ENCODE measurements at places on chromosomes 3 and 15.

DNA sequence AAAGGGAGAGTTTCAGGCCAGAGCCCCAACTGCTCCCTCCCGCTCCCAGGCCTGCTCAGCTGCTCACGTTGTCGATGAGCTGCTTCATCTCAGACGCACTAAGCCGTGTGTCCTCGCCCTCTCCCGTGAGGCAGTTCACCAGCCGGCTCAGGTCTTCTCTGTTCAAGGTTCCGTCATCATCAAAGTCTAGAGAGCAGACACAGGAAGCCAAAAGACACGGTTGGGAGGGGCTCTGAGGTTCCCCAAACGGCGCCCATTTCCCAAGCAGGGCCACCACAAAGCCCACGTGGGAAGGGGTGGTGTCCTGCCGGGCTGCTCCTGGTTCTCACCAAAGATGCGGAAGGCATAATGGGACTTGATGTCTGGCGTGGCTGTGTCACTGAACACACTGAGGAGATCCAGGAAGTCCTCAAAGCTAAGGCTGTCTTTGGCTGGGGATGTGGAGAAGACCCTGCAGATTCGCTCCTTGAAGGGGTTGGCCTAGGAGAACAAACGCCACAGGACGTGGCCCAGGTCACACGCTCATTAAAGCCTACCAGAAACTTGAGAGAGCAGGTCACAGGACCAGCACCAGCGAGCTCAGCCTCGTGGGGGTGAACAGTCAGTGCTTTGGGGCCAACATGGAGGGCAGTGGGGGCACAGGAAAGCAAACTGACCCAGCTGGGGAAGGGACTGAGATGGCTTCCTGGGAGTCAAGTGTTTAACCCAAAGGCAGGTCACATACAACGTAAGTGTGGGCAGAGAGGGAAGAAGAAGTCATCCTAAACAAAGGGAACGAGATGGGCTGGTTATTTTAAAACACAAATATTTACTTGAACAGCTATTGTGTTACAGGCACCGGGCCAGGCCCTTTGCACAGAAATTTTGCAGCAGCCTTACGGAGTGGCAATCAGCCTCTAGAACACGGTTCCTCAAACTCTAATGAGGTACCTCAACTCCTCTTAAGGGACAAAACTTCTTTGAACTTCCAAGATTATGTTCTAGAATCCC, 2.4 kb downstream of the CIB1 start:
- no peak for DNase-seq

- no peak for DNase-seq
Observed at GRCh38 chr3:113261063-113261625, 49.8 kb downstream of the BOC start.

GRCh38 chr15:69524814-69525213, 72.2 kb downstream of the RPLP1 start:
- DNase-seq, result no peak

DNA sequence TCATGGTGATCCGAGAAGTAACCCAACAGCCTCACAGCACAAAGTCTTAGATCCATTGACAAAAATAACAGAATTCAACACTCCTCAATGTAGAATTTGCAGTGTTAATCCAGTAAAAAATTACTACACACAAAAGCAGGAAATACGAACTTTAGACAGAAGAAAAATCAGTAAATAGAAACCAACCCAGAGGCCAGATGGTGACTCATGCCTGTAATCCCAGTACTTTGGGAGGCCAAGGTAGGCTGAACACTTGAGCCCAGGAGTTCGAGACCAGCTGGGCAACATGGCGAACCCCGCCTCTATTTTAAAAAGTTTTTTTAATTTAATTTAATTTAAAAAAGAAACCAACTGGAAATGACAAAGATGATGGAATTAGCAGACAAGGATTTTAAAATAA, 36.1 kb downstream of the SELENOT start:
- no peak for DNase-seq

- no peak for DNase-seq
Observed at GRCh38 chr3:128482175-128482574, 10.8 kb downstream of the GATA2 start.

- no peak for DNase-seq
Observed at GRCh38 chr3:36032180-36033047, 347.9 kb upstream of the STAC start.

DNA sequence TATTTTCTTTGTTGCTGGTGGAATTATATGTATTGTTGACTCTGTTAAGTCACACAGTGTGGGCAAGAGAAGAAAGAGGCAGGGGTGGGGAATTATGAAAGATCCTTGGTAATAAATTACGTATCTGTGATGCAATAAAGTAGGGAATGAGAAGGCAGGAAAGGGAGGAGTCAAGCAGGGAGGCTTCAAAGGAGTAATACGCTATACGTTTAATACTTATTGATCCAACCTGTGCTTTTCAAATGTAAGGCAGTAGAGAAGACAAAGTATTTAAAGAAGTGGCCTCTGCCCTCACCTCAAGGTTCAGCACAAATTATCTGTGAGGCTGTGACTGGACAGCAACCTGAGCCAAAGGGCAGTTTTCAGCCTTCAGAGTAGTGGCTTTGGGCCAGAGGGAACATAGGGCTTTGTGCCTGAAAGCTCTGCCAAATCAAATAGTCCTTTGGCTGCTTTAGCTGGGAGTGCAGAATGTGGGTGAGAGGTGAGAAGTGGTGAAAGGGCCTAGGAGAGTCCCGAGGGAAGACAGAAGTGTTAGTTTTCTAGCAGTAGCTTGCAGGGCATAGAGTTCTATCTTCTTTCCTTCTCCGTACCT, 1.2 kb upstream of the PLIN1 start:
- DNase-seq, result peak; percentile 49

DNA sequence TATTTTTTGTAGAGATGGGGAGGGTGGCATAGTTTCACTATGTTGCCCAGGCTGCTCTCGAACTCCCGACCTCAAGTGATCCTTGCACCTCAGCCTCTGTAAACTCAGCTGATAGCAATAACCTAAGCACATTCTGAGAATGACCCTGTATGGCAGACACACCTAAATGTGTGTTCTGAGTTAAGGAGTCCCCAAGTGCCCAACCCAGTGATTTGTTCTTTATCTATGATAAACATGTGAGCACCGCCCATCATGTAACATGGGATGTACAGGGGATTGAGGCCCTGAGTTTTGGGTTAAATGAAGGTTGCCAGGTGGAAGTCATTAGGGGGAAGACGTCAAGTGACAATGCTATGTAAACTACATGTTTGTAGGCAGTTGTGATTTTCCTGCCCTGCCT, 5.7 kb downstream of the NCEH1 start:
- no peak for DNase-seq

- DNase-seq, result no peak
Observed at GRCh38 chr3:116093374-116093773, 351.9 kb downstream of the LSAMP start.

GRCh38 chr3:6921066-6921465, 60.2 kb downstream of the GRM7 start:
- no peak for DNase-seq

- DNase-seq, result no peak
Observed at GRCh38 chr3:71328926-71329325, 254.6 kb downstream of the FOXP1 start.

DNA sequence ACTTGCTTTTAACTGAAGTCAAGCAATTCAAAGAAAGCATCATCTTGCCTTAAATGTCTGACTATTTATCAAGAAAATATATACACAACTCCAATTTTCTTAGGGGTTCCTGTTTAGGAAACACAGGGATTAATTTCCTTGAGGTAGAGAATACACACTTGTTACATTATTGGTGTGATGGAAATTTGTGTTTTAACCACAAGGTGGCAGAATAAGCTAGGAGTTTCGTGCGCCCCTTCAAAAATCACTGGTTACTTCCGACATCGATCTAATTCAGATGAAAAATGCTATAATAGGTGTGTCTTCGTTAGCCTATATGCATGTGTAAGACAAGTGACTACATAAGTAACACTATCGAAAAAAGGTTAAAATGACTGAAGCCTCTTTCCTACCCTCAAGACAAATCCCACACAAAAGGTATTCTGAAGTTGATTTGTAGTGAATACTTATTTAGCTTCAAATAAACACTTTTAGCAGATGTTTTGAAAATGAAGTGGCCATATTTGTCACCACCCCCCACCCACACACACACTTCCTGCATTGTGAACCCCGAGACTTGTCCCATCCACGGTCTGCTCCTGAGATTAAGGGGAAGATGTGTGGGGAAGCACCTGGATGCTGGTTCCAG, 246.5 kb downstream of the ROBO1 start:
- peak; percentile 16 for DNase-seq

DNA sequence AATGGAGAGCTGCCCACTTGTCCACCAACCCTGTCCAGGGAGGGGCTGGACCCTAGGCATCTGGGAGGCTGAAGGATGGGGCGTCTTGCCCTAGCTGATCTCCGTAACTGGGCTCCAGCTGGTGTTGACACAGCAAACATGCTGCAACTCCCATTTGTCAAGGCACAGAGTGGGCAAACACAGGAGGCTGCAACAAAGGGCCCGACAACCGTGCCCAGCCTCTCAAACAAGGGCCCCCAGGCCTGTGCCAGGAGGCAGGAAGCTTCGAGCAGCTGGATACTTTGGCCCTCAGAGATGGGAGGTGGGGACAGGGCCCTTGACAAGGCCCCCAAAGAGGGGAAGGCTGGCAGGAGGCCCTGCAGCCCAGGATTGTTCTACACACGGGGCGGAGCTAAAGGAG, 64.2 kb upstream of the TMEM115 start:
- no peak for DNase-seq
